NT2/D1 (cell line): ENCODE measurements at places on chromosomes 3 and 15.

DNA sequence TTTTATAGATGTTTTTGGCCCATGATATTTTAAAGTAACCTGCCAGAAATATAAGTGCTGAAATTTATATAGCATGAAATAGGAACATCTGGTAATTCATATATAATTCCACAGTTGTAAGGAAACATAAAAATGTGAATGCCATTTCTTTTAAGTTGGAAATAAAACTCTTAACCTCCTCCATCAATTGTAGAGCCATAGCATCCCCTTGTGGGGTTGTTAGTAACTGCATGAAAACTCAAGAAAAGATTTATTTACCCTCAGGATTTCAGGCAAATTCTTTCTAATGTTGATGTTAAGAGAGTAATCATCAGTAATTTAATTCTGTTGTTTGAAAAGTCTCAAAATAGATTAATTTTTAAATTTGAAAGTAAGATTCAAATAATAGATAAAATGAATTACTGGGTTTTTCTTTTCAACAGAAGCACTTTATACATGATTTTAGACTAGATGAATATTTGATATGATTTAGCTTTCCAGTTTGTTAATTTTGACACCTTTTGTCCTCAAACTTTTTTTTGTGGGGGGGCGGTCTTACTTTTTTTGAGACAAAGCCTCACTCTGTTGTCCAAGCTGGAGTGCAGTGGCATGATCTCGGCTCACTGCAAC lies 74.7 kb downstream of the RASA2 start:
- DNase-seq = peak; percentile 49

- DNase-seq = no peak
Measured at GRCh38 chr15:33839540-33839939, 128.8 kb upstream of the CHRM5 start.

- DNase-seq = no peak
Measured at GRCh38 chr15:77035999-77036471, 34.9 kb downstream of the TSPAN3 start.

DNA sequence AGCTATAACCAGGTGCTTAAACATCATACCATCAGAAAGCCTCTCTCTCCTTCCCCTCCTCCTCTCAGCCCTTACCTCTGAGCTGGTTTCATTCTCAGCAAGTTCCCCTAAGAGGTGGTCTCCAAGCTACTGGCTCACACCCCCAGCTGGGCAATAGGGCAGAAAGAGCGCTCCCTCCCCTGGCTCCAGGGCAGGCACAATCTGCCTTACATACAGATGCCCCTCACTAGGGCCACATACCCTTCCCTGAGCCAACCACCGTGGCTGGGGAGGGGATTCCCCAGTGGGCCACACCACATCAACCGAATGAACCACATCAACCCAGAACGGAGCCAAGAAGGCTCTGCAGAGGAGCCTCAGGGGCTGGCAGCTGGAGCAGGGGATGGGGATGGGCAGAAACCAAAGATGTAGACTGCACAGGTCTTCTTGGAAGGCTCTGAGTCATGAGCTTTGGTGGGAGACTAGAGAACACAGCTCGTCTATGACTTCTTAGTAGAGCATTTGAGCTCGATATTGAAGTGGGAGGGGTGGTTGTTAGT lies 4.6 kb upstream of the FBLN2 start:
- no peak for DNase-seq

GRCh38 chr3:67516496-67516895 lies 137.9 kb downstream of the SUCLG2 start:
- no peak for DNase-seq

- no peak for DNase-seq
Measured at GRCh38 chr3:151552589-151552988, 91.7 kb upstream of the IGSF10 start.

DNA sequence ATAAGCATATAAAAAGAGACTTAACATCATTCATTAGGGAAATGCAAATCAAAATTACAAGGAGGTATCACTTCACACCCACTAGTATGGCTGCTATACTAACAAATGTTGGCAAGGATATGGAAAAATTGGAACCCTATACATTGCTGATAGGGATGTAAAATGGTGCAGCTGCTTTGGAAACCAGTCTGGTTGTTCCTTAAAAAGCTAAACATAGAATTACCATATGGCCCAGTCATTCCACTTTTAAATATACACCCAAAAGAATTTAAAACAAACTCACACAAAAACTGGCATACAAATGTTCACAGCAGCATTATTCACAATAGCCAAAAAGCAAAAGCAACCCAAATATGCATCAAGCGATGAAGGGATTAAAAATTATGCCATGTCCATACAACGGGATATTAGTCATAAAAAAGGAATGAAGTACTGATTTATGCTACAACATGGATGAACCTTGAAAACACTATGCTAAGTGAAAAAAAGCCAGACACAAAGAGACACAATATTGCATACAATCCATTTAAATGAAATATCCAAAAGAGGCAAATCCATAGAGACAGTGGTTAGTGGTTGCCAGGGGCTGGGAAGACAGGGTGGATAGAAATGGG lies 118.3 kb downstream of the OSBPL10 start:
- DNase-seq = no peak

DNA sequence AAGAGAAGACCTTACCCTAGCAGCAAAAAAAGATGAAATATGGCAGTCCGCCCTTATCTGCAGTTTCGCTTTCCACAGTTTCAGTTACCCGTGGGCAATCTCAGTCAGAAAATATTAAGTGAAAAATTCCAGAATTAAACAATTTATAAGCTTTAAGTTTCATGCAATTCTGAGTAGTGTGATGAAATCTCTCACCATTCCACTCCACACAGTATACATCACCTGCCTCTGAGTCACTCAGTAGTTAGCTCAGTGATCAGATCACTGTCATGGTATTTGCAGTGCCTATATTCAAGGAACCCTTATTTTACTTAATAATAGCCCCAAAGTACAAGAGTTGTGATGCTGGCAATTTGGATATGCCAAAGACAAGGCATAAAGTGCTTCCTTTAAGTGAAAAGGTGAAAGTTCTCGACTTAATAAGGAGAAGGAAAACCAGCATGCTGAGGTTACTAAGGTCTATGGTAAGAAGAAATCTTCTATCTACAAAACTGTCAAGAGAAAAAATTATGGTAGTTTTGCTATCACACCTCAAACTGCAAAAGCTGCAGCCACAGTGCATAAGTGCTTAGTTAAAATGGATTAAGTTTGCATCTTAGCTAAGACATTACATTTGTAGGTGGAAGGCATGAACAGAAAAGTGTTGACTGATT lies 48.1 kb downstream of the HSPBAP1 start:
- DNase-seq = no peak

DNA sequence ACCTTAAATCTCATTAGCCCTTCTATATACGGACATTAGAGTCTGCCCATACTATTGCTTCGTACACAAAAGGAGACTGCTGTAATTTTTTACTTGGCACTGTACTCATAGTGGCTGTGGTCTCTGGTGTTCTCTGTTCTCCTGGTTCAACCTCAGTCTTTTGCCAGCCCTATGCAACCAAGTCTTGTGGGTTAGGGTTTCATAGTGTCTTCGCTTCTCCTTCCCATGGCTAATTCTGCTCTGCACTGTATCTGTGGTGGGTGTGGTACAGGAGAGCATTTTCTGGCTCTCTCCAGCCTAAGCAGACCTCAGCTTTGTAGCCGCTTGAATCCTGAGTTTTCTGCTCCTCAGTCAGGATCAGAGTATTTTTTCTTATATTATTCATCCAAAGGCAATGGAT lies 981.2 kb downstream of the SQOR start:
- no peak for DNase-seq

- no peak for DNase-seq
Measured at GRCh38 chr3:182585532-182586150, 207.7 kb upstream of the ATP11B start.

- DNase-seq = no peak
Measured at GRCh38 chr15:69190504-69190903, 30.1 kb downstream of the GLCE start.

- no peak for DNase-seq
Measured at GRCh38 chr15:98653686-98654085, 5.3 kb downstream of the IGF1R start.

DNA sequence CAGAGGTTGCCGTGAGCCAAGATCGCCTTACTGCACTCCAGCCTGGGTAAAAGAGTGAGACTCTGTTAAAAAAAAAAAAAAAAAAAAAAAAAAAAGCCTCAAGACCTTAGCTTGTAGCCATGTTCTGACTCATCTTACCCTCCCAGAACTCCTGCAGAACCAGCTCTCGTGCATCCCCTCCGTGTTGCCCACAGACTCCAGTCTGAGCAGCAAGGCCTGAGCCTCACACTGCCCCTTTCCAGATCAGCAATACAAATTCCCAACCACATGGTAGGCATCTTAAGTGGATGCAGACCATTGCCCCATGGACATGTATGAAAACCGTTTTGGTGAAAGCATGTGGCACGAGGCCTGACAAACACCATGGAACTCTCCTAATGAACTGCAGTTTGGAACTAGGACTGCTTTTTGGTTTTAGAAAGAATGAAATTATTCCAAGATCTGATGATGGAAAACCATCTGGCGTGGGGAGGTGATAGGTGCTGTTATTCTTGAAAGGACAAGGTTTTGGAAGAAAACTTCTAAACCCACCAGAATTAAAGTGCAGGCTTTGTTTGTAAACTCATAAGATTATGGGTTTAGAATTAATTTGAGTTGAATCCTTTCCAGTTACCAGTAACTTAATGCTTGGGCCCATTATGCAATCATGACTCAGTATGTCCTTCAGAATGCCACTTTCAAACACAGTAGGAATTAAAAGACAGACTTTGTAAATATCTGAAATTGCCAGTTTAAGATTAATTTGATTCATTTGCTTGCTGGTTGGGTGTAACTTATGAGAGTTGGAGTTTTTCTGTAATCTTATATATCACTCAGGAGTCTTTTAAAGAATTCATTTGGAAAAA lies 163.7 kb upstream of the LRTM1 start:
- no peak for DNase-seq

DNA sequence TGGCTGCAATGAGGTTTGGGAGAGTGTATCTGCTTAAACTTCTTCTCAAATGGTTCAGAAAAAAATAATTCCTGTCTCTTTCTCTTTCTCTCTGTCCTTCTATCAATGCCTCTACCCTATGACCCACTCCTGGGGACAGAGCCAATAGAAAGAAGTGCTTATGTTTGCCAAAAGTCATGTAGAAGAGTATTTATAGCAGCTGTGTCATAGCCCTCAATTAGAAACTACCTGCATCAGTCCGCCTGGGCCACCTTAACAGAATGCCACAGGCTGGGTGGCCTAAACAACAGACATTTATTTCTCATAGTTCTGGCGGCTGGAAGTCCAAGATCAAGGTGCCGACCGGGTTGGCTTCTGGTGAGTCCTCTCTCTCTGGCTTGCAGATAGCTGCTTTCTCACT lies 92.5 kb downstream of the HMG20A start:
- DNase-seq = no peak

DNA sequence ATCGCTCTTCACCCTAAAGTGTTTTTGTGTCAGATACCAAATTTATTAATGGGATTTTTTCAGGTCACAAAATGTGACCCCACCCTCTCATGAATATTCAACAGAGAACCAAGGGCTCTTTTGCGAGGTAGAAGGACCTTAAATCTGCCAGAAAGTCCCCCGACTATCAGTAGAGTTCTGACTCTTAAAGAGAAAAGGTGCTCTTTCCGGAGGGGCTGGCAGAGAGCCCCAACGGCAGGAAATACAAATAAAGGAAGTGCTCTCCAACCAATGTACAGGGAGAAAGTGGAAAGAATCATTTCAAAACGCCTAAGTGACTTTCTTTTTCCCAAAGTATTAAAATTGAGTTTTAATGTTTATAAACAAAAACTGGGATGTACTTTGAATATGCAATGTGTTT lies 517.2 kb downstream of the FOXP1 start:
- DNase-seq = no peak

DNA sequence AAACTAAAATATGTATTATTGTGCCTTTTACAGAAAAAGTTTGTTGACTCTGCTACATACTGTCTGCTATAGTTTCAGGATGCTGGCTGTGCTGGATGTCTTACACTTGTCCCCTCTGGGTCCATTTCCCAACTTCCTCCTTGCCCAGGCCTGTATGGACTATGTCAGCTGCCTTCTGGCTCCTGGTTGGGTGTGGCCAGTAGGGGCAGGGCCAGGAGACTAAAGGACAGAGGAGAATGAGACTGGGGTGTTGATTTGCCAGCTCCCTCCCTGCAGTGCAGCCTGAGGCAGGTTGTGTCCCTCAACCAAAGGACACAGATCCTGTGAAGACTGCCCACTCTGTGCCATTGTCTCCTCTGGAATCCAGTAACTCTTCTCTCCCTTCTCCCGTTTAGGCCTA lies 90.6 kb upstream of the UBE2E2 start:
- DNase-seq = no peak

GRCh38 chr3:117018655-117019054 lies 309.1 kb downstream of the TUSC7 start:
- no peak for DNase-seq

- DNase-seq = no peak
Measured at GRCh38 chr3:102394517-102394916, 40.3 kb upstream of the ZPLD1 start.

- no peak for DNase-seq
Measured at GRCh38 chr3:8489278-8489792, 12.3 kb upstream of the LMCD1 start.

GRCh38 chr15:64029110-64029509 lies 17.2 kb downstream of the DAPK2 start:
- DNase-seq = no peak

DNA sequence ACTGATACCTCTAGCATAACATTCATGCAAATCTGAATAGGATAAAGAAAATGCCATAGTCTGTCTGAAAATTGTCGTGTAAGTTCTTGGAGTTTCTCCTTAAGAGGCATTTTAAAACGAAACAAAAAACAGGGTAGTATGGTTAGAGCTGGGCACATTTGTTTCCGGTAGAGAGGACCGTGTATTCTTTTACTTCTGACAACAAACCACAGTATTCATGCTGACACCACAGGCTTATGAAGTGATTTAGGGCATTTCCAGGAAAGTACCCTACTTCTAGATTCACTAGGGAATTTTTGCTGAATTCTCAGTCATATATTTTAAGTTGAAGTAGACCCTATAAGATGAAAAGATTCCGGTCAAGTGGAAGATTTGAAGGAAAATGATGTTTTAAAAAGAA lies 541.3 kb downstream of the UNC13C start:
- no peak for DNase-seq

- DNase-seq = no peak
Measured at GRCh38 chr3:48226939-48227338, 3.6 kb downstream of the CAMP start.

DNA sequence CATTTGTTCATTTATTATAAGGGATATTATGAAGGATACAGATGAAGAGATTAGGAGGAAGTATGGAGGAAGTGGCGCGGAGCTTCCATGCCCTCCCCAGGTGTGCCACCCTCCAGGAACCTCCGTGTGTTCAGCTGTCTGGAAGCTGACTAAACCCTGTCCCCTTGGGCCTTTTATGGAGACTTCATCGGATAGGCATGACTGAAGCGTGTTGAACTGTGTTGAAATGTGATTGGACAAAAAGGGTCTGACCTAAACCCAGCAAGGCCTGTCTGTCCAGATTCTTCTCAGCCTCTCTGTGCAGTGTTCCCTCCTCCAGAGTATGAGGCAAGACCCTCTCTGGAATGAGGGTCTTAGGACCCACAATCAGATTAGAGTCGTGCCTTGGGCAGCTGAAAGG lies 31.7 kb downstream of the HACD3 start:
- no peak for DNase-seq

- no peak for DNase-seq
Measured at GRCh38 chr15:89912674-89913396, at the start of gene ARPIN. TSS of gene ARPIN (minus strand) at chr15:89912952. CDS start at chr15:89912835, 117 bp downstream.
